ENCODE measurements at places on chromosomes 4 and X. TPM values are rescaled to one million over a fixed set of nuclear protein-coding genes. Genes with fewer than 3 reads are reported as not detected.

Gene C4orf50
- under 0.01 TPM for total RNA-seq

Gene KANTR
- 3.7 TPM for total RNA-seq

Gene GLOD5
- not detected for total RNA-seq

Gene USP51
- 0.87 TPM for total RNA-seq

Gene KIAA1210
- total RNA-seq: not detected

Gene FAM184B
- not detected for total RNA-seq

Gene TGIF2LX
- not detected for total RNA-seq

Gene SSX4
- not detected for total RNA-seq

Gene DGAT2L6
- total RNA-seq: not detected

Gene MEPE
- total RNA-seq: not detected

DNA sequence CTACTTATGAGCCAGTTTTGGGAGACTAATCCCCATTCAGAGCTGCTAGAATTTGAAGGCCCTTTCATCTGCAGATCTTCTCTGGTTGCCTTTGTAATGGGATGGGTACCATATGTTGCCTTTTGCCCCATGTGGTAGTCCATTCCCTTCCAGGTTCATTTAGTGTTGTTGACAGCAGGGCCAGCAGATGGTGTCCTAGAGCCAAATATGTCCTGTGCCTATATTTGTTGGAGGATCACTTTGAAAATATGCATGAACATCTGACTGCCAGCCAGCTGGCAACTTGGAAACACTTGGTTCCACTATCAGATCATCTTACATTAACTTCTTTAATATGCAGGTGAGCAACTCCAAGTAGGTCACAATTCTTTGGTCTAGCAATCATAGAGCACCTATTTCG, 30.4 kb downstream of the CFAP299 start:
- DNase-seq: peak; percentile 60

DNA sequence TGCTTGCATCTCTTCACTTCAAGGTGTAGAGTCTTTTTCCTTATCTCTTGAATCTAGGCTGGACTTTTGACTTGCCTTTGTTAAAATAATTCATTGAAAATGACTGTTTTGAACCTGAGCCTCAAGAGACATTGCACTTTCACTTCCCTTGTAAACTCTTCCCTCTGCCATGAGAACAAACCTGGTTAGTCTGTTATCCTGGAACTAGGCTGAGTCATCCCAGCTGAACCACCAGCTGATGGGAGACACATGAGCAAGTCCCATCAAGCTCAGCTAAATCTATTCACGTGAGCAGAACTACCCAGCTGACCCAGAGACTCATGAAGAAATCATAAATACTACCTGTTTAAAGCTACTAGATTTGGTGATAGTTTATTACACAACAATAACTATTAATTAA, 202.3 kb upstream of the CENPE start:
- DNase-seq: peak; percentile 3

DNA sequence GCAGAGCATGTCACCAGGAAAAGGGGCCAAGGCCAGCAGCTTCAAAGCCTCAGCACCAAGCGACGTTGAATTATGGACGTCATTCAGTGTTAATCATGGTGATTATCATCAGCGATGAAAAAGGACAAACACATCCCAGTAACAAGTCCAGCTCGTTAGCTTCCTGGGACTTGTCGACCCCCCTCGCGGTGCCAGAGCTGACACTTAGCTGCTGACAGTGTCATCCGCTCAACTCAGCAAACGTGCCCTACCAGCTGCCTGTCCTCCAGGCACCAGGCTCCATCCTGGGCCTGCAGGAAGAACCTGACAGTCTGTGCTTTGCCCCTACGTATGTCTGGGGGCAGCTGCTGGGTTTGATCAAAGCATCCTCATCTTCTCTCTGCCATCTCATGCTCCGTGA, 137.0 kb upstream of the PSAPL1 start:
- DNase-seq: no peak

GRCh38 chr4:124179506-124180186, 532.9 kb downstream of the ANKRD50 start:
- DNase-seq: no peak

DNA sequence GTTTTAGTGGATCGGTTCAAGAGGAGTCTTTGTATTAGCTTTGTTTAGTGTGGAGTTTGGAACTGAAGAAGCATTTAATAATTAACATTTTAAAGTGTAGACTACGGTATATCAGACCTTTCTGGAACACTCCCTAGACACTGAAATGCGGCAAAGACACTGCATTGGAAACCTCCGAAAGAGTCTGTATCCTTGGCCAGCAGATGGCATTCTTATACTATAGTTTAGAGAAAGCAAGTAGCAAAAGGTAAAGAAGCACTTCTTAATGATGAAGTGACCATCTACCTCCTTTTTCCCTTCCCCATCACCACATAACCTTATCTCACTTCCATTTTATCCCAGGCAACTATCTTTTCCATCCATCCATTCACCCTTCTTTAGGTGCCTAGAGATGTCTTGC, 7.6 kb downstream of the FABP2 start:
- DNase-seq: peak; percentile 57

DNA sequence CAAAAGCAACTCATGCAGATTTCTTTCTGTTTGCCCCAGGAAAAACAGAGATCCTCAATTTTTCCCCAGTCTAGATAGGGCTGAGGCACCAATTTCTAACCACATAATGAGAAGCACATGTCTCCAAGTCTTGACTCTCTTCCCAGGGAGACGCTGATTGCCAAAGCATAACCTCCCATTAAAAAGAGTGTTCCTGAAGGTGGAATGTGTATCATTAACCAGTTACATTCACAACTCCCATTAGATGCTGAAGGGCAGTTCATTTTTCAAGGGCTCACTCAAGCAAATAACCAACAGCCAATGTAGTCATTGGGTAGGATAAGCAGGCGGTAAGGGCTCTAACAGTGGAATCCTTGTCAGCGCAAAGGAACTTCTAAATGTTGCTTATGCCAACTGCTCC, 27.5 kb downstream of the TMEM47 start:
- DNase-seq: no peak

- peak; percentile 46 for DNase-seq
These were observed 792 bp downstream of the PPID start for GRCh38 chr4:158722291-158722916.

DNA sequence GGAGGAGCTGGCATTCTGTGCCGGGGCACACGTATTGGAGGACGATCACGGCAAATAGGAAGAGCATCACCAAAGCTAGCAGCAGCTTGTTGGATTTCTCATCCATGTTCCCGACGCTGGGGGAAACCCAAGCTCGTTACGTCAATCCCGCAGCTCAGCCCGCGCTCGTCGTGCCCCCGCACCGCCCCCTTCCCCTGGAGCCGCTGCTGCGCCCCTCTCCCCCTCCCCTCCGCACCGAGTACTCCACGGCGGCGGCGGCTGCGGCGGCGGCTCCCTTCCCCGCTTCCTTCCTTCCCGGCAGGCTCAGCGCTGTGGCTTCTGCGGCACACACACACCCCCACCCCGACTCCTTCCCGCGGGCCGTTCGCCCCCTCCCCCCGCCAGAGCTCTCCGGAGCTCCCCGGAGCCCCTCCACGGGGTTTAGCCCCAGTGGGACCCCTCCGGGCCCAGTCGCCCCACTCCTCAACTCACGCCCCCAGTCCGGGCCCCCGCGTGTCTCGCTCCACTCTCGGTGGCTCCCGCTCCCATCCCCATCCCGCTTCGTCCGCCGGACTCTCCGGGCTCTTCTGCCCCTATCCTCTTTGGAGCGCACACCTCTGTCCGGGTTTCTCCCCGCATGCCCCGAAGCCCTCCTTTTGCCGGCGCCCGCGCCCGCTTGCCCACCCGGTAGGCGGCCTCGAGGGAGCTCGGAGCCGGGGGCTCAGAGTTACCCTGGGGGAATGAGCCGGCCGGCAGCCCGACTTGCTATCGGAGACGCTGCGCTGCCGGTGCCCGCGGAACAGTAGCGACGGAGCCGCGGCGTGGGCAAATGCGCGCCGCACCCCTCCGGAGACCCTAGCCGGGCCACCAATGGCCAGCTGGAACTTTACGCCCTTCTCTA, 978 bp downstream of the HS6ST2 start:
- no peak for DNase-seq

DNA sequence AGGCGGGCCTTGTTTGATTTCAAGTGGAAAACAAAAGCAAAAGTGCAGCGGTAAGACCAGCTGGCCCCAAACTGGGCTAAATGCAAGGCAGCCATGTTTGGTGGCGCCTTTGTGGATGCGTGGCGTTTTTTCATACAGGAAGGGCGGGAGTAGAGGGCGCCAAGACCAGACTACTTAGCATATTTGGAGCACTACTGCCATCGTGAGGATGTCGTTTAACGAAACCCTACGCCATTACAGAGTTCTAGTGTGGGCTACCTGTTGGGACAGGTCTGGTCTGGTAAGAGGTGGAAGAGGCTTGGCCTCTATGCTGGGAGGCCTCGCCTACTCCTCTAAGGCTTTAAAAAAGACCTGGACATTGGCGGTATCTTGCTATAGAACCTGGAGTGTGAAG, 230.7 kb upstream of the STK26 start:
- peak; percentile 80 for DNase-seq

DNA sequence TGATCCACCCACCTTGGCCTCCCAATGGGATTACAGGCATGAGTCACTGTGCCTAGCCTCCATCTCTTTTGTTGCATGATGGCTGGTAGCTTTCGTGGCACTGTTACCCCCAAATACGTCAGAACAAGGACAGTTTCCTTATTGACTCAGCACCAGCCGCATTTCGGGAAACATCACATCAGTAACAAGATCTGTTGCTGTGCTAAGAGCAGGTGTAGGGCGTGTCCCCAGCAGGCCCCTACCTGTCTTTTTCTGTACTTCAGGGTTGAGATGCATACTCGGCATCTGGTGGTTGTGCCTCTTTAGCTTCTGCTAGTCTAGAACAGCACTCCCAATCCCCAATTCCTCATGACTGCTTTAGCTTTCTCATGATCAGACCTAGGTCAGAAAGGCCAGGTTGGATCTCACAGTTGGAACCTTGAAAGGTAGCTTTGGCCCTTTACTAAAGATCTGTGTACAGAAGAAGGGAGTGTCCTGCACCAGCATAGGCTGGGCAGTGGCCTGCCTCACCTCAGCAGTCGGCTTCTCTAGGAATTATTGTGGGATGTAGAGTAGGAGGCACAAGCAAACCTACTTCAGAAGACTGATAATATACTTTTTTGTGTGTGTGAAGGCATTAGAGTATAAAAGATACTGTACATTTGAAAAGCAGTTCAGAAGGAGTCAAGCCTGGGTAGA, 36.8 kb downstream of the NSD2 start:
- no peak for DNase-seq

- no peak for DNase-seq
These were observed 29.2 kb downstream of the LAMP2 start for GRCh38 chrX:120439921-120440320.

DNA sequence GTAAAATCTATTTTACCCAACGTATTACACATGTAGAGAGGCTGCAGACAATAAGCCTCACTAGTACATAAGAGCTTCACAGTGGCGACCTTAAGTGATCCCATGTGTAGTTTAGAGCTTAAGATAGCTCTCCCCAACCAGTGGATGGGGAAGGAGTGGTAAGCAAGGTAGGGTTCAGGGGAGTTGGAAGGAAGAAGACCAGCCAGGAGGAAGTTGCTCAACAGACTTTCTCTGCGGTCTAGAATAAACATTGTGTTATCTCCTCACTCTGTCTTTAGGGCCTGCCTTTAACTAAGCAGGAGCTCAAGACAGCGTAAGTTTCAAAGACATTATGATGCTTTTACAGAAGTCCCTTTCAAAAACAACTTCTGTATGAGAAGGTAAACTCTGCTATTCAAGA, 16.8 kb downstream of the MEPE start:
- DNase-seq: no peak

DNA sequence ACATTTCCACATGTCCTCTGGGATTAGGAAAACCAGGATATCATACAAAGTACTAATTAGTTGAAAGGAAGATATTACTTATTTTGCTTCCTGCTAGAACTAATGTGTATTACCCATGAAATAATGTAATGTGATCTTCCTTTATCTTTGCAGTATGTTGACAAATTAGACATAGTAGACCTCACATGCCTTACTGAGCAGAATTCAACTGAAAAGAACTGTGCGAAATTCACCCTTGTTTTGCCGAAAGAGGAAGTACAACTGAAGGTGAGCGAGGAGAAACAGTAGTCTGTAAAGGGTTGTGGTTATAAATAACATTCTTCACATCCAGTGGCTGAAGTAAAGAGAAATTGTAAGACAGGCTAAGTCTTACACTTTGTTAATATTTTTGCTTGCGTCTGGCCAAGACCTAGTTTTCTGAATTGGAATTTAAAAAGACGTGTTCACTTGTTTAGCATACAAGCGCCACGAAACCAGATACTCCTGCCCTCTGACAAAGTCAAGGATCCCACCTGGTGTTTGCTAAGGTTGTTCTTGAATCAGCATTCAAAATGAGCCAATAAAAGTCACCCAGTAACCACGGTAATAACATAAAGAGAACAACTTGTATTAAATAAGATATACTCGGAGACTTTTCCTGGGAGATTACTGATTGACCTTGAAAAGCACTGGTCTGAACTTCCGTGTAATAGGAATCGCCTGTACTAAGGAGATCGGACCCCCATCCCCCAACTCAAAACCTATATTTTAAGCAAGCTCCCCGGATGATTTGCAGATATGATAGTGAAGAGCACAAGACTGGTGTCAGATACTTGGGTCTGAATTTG, 16.9 kb downstream of the STAP1 start:
- DNase-seq: no peak

- no peak for DNase-seq
These were observed 977.3 kb downstream of the C4orf33 start for GRCh38 chr4:130073145-130073790.

GRCh38 chr4:155941085-155941790, 12.4 kb downstream of the CTSO start:
- DNase-seq: no peak

- no peak for DNase-seq
These were observed 17.0 kb downstream of the PRSS12 start for GRCh38 chr4:118335774-118336173.

- DNase-seq: peak; percentile 59
These were observed 484.2 kb upstream of the BOD1L1 start for GRCh38 chr4:14111730-14112181.

GRCh38 chrX:10831716-10832502, 211.5 kb upstream of the MID1 start:
- DNase-seq: no peak

- DNase-seq: peak; percentile 89
These were observed 20.4 kb downstream of the TMEM131L start for GRCh38 chr4:153486281-153487151.

- DNase-seq: no peak
These were observed 163.4 kb downstream of the PTTG2 start for GRCh38 chr4:38123555-38123954.

DNA sequence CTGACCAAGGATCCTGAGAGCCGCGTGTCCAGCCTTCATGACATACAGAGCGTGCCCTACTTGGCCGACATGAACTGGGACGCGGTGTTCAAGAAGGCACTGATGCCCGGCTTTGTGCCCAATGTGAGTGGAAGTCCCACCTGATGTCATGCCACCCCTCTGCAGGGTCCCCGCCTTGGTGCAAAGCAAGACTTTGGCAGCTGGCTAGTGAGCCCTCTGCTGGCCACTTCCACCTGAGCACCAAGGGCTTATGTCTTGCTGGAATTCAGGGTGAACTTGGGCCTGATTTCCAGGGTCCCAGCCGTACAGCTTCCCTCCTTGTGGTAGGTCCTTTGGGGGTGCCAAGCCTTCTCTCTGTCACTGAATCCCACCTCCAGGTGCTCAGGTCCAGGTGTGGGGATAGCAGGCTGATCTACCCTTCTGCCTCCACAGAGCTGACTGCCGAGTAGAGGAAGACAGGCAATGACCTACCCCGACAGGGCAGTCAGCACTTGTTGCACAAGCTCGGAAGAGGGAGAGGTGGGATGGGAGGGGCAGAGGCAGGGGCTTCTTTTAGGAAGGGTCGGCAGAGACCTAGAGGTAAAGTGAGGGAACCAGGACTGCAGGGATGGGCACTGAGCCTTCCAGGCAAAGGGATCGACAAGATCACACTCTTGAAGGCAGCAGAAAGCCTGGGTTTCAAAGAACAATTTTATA, 248.1 kb downstream of the EVC2 start:
- DNase-seq: peak; percentile 43
